ACHN (cell line): ENCODE measurements at places on chromosomes 16 and 17.

DNA sequence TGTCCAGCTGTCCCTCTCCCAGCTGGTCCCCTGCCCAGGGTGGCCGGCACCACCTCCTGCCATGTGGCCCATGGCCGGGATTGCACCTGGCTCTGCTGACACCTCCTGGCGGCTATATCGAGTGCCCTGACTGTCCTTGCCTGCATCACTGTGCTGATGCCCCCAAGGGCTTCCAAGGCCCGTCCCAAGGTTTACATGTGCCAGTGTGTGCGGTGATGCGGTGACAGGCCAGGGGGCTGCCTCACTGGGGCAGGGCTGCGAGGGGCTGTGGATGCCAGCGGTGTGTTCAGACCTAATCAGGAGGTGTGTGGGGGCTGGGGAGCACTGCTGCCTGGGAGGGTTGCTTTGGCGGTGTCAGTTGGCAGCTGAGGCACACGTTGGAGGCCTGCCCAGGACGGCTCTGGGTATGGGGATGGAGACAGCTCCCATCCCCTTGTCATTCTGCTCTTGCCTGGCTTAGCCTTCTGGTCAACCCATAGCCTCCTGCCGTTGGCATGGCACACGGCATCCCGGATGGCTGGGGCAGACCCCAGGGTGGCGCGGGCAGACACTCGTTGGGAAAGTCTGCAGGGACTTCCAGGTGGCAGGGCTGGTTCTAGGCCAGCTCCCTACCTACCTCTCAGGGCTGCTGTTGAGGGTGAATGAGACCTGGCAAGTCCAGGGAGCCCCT, 5.5 kb downstream of the MAP2K3 start:
- no peak for DNase-seq

DNA sequence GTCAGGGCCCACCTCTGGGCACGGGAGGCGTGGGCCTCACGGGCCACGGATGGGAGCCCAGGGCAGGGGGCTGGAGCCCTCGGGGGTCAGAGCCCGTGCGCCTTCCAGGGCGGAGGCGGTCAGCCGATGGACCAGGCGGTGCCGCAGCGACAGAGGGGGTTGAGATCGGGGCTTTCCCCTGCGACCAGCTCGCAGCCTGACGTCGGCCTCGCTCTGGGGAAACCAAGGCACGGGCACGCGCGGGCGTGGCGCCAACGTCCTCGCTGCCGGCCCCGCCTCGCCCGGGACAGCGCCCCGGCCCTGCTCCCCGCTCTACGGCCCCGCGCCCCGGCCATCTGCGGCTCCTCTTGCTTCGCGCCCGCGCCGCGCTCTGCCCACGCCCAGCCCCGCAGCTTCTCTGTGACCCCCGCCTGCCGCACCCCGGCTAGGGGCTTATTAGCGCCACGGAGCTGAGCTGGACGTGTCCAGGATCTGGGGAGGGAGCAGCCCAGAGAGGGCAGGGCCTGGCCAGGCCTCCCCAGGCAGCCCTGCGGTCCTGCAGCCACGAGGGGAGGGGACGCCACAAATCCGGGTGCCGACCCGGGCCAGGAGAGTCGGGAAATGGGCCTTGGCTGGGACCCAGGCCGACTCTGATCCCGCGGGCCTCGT, 13.5 kb downstream of the ACTG1 start:
- no peak for DNase-seq

DNA sequence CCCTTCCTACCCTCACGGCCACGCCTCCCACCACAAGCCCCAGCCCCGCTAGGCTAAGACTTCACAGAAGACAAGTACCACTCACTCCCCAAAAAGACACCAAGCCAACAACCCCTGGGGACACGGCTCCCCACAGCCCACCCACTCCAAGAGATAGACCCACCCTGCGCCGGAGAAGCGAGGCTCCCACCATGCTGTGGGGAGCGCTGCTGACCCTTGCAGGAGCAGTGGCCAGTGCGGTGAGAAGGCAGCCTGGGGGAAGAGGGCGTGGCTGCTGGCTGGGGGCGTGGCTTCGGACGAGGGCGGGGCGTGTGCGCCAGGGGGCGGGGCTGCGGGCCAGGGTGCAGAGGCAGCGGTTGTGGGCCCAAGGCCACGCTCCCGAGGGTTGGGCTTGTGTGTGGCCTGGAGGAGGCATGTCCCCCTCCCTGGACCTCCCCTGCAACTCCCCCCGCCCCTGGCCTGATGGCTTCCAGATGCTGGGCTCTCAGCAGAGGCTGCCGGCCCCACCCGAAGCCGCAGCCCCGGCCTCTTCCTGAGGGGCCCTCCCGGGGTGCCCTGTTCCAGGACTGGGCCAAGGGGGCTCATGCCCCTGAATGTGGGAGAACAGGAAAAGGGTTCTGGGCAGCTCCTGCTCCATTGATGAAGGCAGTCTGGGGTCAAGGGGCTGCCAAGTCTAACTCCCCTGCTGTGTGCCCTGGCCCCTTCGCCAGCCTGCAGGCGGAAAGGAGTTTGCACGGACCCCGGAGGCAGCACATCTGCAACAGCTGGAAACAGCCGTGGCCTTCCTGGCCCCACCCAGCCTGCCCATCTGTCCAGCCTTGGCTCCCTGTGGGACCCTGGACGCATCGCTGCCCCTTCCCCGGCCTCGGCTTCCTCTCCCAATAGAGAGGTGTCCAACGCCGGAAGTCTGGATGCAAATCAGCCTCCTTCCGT, 9.1 kb downstream of the TFAP4 start:
- DNase-seq, result no peak

DNA sequence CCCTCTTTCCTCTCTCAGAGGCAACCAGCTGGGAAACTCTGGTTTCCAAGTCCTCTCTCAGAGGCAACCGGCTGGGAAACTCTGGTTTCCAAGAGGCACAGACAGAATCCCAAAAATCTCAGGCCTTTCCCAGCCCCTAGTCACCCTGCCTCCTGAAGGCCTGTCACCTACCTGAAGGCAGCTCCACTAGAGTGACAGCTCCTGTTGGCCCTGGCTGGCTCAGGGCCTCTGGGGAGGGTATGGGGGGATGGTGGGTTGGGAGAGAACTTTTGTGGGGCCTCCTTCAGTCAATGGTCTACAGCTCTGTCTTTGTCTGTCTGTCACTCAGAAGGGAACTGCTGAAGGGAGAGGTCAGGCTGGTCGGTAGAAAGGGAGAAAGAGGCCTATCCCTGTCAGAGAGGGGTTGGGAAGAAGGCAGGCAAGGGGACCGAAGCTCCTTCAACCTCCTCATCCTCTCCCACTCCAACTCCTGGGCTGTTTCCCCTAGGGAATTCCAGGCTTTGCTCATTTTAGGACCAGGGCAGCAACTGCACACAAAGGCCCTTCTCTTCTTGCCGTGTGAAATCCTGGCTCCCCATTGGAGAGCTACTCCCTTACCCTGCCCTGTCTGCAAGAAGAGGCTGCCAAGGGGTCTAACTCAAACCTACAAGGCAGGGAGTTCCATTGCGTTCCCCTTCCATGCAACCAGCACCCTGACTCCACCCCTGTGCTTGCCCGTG, 23.6 kb downstream of the COPZ2 start:
- no peak for DNase-seq

DNA sequence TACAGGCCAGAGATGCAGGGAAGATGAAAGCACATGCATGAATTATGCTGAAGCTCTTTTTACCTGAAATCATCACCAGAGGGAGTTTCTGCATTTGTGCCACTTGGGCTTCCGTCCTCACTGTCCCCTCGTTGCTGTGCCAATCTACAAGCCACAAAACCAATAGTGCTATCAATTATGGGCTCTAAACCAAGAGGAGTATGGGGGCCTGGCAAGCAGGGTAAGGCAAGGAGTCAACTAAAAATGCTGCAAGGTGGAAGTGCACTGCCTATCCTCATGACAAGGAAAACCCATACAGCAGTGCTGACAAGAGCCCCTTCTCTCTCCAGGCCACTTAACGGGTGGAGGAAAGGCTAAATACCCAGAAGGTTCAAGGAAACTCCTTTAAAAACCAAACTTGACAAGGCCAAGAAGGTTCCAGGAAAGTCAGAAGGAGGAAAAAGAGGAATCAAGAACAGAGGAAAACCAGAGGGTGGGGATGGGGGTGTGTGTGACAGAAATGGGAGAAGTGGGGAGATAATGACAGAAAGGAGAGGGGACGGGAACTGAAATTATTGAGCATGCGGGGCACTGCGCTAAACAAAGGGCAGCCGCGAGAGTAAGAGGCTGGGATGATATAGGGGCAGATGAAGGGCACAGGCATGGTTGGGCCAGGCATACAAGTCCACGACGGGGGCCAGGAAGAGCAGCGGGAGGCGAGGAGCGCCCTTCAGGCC, 674 bp downstream of the C17orf75 start:
- DNase-seq, result peak; percentile 48

DNA sequence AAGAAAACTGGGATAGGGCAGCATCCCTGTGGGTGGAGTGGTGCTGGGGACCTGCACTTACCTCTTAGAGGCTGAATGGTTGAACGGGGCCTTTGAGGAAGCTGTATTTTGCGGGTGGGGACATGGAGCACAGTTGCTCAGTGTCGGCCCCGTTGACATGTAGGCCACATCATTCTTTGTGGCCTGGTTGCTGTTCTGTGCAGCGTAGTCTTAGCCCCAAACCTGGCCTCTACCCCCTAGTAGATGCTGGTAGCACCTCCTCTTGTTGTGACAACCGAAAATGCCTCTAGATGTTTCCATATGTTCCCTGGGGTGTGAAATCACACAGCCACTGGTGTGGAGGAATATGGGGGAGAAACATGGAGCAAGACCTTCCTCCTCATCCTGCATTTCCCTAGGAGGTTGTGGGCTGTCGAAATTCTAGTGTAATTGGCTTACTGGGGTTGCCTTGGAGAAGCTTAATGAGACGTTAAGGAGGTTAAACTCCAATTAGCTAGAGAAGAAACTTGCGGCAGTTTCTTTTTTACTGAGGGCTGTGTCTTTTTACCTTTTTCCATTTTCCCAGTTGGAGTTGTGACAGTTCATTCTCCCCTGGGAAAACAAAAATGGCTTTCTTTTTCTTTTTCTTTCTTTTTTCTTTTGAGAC, 9.4 kb downstream of the ABCC1 start:
- DNase-seq, result no peak

GRCh38 chr16:75043175-75043895, 44.5 kb downstream of the ZNRF1 start:
- DNase-seq, result no peak

GRCh38 chr16:58026139-58026704, 668 bp downstream of the MMP15 start:
- peak; percentile 48 for DNase-seq

- DNase-seq, result peak; percentile 73
These were observed 30.1 kb downstream of the VAC14 start for GRCh38 chr16:70770626-70771552.

- peak; percentile 77 for DNase-seq
These were observed 8.8 kb downstream of the JUP start for GRCh38 chr17:41777574-41778188.

- DNase-seq, result no peak
These were observed 390.0 kb downstream of the CDH11 start for GRCh38 chr16:64731891-64732290.

DNA sequence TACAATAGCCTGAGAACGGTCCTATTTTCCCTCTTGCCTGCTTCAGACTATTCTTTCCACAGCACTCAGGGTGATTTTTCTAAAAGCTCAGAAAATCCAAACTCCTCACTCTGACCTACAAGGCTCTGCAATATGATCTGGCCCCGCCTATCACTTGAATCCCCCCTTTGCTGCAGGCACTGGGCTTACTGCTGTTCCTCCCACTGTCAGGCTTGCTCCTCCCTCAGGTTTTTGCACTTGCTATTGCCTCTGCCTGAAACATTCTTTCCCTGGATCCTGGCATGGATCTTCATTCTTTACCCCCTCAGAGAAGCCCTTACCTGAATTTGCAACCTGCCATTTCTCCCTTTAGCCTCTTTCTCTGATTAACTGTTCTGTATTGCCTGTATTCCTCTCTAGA, 52.3 kb downstream of the RPGRIP1L start:
- DNase-seq, result no peak
